Posterior vena cava (tissue), 2 donors: ENCODE measurements at places on chromosomes 3 and 15.

GRCh38 chr15:40452296-40453090 lies 11.7 kb downstream of the BAHD1 start:
- no peak for DNase-seq

DNA sequence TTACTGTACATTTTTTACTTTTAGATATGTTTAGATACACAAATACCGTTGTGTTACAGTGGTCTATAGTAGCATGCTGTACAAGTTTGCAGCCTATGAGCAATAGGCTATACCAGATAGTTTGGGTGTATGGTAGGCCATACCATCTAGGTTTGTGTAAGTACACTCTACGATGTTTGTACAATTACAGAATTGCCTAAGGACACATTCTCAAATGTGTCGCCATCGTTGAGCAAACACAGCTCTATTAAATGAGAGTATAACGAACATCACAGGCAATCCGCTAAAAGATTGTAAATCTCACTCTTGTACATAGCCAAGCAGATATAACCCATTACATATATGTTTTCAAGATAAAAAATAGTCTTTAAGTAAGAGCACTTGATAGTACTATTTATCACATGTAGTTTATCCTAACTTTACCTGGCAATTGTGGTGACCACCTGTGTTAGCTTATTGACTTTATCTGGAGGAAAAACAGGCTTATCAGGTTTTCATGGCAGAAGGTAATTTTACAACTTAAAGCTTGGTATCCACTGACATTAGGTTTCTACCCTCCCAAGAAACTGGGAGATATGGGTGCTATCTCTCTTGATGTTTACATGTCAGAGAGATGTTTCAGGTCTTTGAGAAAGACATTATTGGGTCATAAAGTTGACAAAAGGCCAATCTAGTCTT lies 898.7 kb downstream of the NSUN3 start:
- DNase-seq = no peak

- no peak for DNase-seq
These were observed 321.8 kb upstream of the MME start for GRCh38 chr3:154758109-154758868.

DNA sequence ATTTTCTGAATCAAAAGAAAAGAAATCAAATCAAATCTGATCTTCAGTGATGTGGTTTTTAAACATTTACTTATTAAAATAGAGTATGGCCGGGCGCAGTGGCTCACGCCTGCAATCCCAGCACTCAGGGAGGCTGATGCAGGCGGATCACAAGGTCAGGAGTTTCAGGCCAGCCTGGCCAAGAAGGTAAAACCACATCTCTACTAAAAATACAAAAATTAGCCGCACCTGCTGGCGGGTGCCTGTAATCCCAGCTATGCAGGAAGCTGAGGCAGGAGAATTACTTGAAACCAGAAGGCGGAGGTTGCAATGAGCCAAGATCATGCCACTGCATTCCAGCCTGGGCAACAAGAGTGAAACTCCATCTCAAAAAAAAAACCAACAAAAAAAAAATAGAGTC lies 169.1 kb downstream of the ULK4 start:
- no peak for DNase-seq

- DNase-seq = no peak
These were observed 1338.8 kb downstream of the NSUN3 start for GRCh38 chr3:95401693-95402092.

DNA sequence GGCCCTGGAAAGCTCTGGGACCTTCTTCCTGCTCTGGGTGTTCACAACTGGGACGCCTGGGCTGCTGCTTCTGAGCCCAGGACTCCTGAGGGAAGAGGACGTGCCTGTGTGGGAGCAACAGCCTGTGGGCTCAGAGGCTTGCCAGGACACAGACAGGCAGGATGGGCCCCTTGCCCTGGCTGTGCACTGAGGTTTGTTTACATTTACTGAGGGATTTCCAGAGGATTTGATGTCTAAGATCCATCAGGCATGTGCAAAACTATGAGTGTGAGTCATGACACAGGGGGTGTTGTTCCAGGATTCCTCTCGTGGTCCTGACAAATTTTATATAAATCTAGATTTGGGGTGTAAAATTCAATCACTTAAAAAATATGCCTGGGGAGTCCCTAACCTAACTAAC lies 10.6 kb downstream of the CCR9 start:
- DNase-seq = no peak

GRCh38 chr3:29486096-29486495 lies 205.2 kb downstream of the RBMS3 start:
- no peak for DNase-seq
